MCF 10A (cell line): ENCODE measurements at places on chromosomes 7 and 10. TPM values are rescaled to one million over a fixed set of nuclear protein-coding genes. Genes with fewer than 3 reads are reported as not detected.

Gene CTAGE4
- total RNA-seq: 23.2 and 26.0 TPM in 2 replicates

Gene C7orf33
- not detected in 2 replicates for total RNA-seq

Gene TEX36
- not detected in 2 replicates for total RNA-seq

Gene TAS2R3
- total RNA-seq: 2.7 and 3.1 TPM in 2 replicates

Gene CTAGE8
- total RNA-seq: 0.96 and 2.6 TPM in 2 replicates

Gene NAMPT
- 379 and 392 TPM in 2 replicates for total RNA-seq

Gene UCN3
- total RNA-seq: not detected in 2 replicates

Gene CYP17A1
- not detected in 2 replicates for total RNA-seq

Gene DDX56
- 104 and 105 TPM in 2 replicates for total RNA-seq

Gene ABHD11
- 15.3 and 18.9 TPM in 2 replicates for total RNA-seq

Gene SKIDA1
- 0.56 and 1.2 TPM in 2 replicates for total RNA-seq

Gene HTR5A
- total RNA-seq: not detected in 2 replicates

Gene ANK3
- total RNA-seq: 3.3 and 6.7 TPM in 2 replicates

Gene CUBN
- 1.2 and 1.3 TPM in 2 replicates for total RNA-seq

Gene SMIM30
- total RNA-seq: 32.3 and 37.4 TPM in 2 replicates

Gene TMEM229A
- not detected in 2 replicates for total RNA-seq

Gene PNLIPRP1
- not detected in 2 replicates for total RNA-seq

Gene OPALIN
- not detected in 2 replicates for total RNA-seq

Gene PDGFA
- total RNA-seq: 20.1 and 26.6 TPM in 2 replicates

Gene SUN3
- 0.22 TPM in 1 of 2 replicates, not detected in the other for total RNA-seq

Gene ATG9B
- total RNA-seq: 0.12 and 0.29 TPM in 2 replicates

Gene UPK3BL2
- total RNA-seq: 17.4 and 20.0 TPM in 2 replicates

Gene TDRD1
- total RNA-seq: not detected in 2 replicates

Gene IMMP2L
- 23.7 and 28.1 TPM in 2 replicates for total RNA-seq

Gene CCDC3
- total RNA-seq: 0.10 TPM in 1 of 2 replicates, not detected in the other

Gene PRKAR2B
- total RNA-seq: 0.15 TPM in 1 of 2 replicates, not detected in the other

Gene MRLN
- total RNA-seq: not detected in 2 replicates

Gene CYP3A5
- total RNA-seq: 0.58 and 0.83 TPM in 2 replicates

Gene MSMB
- not detected in 2 replicates for total RNA-seq

Gene SH2D4B
- total RNA-seq: not detected in 2 replicates

Gene LRRC18
- not detected in 2 replicates for total RNA-seq

Gene KAZALD1
- 2.4 and 6.7 TPM in 2 replicates for total RNA-seq

Gene PRRT4
- total RNA-seq: not detected in 2 replicates

Gene CXCL12
- total RNA-seq: not detected in 2 replicates

Gene CPEB3
- total RNA-seq: 2.8 and 4.2 TPM in 2 replicates

Gene FBXL13
- total RNA-seq: 0.35 and 0.74 TPM in 2 replicates

Gene KLF14
- not detected in 2 replicates for total RNA-seq

Gene TLX1
- not detected in 2 replicates for total RNA-seq

Gene SYNPO2L
- total RNA-seq: not detected in 2 replicates

Gene SCIN
- not detected in 2 replicates for total RNA-seq

Gene RSPH10B2
- total RNA-seq: not detected in 2 replicates

Gene BAMBI
- 21.2 and 31.6 TPM in 2 replicates for total RNA-seq

Gene SDK1
- 1.5 and 3.3 TPM in 2 replicates for total RNA-seq

Gene TUBB8
- total RNA-seq: not detected in 2 replicates

Gene AOC1
- total RNA-seq: 0.23 TPM in 1 of 2 replicates, not detected in the other

Gene COL17A1
- 514 and 563 TPM in 2 replicates for total RNA-seq

Gene GBX1
- not detected in 2 replicates for total RNA-seq

Gene DENND2A
- total RNA-seq: 0.26 TPM in 1 of 2 replicates, not detected in the other
